ENCODE measurements at places on chromosomes 2 and 18.
A peak's percentile ranks its signal among the peaks of the same experiment; 100 is the strongest.

- DNase-seq, result no peak
These were observed 1.9 kb downstream of the MCFD2 start for GRCh38 chr2:46913471-46914381.

DNA sequence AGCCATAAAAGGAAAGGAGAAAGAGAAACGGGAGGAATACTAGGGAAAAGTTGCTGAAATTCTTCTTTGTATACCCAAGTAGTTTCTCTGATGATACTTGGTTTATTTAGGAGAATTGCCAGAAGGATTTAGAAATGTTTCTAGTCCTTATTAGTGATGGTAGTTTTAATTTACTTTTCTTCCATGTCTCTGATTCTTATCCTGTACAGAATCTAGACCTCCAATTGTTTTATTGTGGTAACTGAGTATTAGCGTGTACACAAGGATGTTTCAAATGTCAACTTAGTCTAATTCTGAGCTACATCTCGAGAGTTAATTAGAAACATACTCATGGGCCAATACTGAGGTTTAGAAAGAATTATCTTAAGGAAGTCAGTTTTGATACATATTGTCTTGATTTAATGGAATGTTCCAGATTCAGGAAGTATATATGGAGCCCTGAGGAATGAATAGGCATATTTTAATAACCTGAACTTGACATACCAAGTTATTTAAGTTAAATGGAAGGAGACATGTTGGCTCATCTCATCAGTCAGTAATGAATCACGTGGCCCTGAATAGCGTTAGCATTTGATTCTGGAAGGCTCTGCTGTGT, 219.6 kb downstream of the LTBP1 start:
- DNase-seq, result peak; percentile 94

GRCh38 chr2:6692819-6693218, 172.9 kb downstream of the CMPK2 start:
- no peak for DNase-seq

DNA sequence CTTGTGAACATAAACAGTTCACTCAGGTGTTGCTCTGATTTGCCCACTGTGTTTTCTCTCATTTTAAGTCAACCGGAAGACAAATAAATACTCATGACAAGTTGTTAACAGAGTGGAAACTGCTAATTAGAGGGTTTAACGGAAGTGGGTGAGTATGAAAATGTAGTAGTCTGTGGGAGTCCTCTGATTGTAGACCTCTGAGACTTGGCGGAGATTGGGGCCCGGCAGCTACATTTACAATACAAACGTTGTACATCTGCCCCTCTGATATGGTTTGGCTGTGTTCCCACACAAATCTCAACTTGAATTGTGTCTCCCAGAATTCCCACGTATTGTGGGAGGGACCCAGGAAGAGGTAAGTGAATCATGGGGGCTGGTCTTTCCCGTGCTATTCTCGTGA, 107.3 kb upstream of the FAM98A start:
- no peak for DNase-seq

- no peak for DNase-seq
These were observed 201.1 kb downstream of the PRKCE start for GRCh38 chr2:45852450-45853150.

DNA sequence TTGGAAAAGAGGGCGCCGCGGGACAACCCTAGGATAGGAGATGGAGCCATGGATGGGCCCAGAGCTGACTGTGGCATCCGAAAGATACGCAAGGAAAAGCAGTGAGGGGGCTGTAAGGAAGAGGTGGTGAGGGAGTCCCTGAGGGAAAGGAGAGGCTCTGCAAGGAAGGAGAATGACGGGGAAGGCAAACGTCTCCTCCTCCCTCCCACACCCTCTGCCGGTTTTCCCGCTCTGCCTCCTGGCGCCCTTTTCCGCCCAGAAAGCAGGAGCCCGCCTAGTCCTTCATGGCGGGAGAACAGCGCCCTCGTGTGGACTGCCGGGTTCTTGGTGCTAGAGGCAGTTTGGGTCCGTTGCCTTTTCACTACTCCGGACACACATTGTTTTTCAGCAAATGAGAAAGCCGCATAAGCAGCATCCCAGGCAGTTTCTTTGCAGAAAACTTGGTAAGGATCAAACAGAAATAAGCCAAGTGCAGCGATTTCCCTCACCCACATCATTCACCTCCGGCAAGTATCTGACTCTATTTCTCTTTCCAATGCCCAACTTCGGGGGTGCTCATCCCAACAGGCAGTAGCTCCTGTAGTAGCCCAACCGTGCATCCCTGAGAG, 200.4 kb downstream of the INO80D start:
- DNase-seq, result peak; percentile 68

- no peak for DNase-seq
These were observed 62.8 kb downstream of the PXDN start for GRCh38 chr2:1681323-1682180.

DNA sequence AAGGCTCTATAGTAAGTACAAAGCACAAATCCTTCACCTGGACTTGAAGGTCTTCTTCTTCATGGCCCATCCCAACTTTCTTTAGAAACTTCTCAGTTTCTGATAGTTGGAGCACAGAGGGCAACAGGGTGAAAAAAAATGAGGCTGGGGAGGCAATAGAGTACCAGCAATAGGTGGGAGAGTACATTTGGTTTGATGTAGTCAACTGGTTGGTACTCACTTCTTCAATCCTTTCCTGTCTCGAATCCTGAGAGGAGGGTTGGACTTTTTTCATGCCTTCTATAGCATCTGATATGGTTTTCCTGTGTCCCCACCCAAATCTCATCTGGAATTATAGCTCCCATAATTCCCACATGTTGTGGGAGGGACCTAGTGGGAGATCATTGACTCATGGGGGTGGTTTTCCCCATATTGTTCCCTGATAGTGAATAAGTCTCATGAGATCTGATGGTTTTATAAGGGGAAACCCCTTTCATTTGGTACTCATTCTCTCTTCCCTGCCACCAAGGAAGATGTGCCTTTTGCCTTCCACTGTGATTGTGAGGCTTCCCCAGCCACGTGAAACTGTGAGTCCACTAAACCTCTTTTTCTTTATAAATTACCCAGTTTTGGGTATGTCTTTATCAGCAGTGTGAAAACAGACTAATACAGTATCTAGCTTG, 75.9 kb upstream of the LCLAT1 start:
- no peak for DNase-seq

DNA sequence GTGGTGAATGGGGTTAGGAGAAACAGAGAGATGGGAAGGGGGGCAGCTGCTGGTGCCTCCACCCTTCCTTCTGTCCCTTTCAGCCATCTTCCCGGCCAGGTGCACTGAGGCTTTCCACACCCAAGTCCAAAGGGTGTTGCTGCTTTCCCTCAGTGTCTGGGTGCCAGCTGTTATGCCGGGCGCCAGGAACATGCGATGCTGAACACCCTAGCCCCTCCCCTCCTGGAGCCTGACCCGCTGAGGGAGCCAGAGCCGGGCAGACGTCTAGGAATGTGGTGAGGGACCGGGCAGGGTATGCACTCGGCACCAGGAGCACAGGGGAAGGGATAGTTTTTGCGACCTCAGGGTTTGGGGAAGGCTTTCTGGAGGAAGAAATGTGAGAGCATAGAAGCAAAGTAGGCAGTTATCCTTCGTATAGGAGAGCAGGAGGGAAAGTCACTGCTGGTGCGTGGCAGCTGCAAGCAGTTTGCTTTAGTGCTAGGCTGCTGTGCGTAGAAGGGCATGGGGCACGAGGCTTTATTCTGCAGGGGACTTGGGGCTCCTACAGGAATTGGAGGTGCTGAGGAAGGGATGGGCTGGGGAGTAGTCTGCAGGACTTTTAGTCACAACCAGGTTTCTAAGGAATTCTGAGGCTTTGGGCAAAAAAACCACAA, 147.7 kb downstream of the TSN start:
- DNase-seq, result no peak

DNA sequence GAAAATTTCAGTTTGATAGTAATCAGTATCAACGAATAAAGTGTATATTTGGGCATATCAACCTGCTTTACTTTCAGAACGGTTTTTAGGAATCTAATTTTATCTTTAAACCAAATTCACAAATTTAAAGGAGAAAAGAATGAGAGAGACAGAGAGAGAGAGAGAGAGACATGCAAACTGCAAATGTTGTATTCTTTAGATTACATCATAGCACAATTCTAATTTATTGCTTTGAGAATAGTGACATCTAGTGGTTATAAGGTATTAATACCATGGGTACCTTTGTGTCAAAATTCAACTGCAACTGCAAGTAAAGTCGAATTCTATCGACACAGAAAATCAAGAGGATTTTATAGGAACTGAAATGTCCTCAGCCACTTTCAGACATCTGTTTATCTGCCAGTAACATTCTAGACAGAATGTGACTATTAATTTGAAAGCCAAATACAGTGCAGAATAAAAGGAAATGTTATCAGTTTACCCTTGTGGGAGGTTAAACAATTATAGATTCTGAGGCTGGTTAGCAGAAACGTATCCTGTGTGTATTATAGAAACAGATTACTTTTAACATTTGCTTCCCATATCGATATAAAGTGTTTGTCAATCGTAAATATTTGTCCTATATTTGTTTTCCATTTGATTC, 529.8 kb upstream of the VRK2 start:
- peak; percentile 27 for DNase-seq

- peak; percentile 98 for DNase-seq
These were observed 46.2 kb downstream of the PKP4 start for GRCh38 chr2:158502974-158503373.

- no peak for DNase-seq
These were observed 108.9 kb downstream of the INHBB start for GRCh38 chr2:120454654-120455385.

DNA sequence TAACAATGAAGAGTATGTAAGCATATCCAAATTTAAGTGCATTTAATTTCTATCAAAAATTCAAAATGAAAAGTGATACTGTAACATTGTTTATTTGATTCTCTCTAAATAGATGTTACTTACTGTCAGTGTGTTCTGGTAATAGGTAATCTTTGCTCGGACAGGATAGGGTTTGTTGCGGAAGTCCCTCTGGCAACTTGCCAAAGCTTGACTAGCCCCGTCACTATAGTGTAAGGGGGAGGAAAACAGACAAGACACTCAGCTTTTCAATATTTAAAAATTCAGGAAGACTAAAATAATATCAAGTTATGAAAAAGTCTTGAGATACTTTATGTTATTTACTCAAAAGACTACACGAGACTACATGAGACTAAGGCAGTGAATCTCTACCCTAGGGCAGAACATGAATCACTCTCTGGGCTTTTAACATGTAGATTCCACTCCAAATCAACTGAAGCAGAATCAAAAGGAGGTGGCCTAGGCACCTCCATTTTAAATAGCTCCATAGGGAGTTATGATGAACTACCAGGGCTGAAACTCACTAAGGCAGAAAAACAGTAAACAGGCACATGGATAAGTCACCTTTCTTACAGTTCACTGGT, 5.9 kb downstream of the LMAN1 start:
- no peak for DNase-seq

- DNase-seq, result no peak
These were observed 1.2 kb downstream of the THAP4 start for GRCh38 chr2:241635756-241636155.

DNA sequence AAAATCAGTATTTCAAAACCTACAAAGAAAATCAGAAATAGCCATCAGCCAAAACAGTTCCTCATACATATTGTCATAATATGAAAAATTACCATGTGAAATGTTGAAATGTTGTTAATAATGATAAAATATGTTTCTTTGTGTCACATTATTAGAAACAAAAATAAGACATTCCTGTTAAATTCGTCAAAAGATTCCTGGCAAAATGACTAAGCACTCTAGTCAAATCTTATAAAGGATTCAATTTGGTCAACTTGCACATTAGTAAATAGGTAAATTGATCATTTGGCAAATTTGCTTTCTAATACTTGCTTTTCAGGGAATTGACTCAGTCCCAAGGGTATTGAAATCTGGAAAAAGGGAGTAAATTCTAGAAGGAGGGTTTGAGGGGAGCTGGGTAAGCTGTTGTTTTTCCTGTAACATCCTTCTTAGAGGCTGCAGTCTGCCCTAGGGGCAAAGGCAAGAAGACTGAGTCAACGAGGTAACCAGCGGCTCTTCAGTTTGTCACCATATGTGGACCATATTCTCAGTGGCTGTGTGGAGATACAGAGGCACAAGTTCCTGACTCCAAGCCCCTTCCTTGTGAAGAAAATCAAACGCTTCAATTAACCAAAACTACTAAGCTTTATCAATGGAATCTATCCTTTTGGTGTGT, 482.3 kb downstream of the TNS1 start:
- peak; percentile 22 for DNase-seq

DNA sequence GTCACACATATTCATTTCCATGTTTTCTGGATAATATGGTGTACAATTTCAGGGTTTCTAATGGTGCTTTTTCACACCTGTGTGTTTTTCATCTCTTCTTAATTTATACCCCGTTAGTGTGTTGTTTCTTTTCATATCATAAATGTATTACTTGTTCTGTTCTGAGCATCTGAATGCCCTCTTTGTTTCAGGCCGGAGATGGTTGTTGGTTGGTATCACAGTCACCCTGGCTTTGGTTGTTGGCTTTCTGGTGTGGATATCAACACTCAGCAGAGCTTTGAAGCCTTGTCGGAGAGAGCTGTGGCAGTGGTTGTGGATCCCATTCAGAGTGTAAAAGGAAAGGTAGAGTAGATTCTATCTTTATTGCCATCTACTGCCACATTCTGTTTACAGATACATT, 45.1 kb upstream of the TBR1 start:
- DNase-seq, result no peak

GRCh38 chr2:63788071-63788470, 53.6 kb upstream of the UGP2 start:
- no peak for DNase-seq

- DNase-seq, result no peak
These were observed 7.2 kb downstream of the BABAM2 start for GRCh38 chr2:27897717-27898116.

DNA sequence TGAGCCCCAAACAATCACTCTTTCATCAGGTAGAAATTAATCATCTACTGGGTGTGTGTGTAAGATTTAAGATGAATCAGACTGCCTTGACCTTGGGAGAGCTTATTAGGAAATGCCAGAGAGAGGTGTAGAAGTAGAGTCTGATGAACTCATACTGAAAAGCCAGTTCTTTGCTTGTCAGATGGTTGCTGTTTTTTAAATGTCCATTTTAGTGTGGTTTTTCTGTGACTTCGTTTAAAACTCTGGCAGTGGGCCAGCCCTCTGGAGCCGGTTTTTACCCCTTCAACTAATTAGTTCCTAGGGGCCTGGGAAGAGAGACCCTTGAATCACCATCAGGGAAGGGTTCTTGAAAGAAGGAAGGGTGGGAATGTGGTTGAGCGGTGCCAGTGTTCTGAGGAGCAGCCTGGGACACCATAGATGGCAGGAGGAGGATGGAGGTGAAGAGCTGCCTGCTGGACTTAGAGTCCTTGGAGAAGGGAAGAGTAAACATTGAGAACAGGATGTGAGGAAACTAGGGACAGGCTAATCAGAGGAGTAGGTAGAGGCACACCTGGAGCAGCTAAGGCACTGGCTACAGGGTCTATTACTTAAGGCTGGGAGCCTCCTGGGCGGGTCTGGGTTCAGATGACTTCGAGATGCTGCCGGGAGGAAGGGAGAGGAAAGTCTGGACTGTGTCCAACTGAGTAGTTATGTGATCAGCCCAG, 66.1 kb downstream of the LRRFIP1 start:
- DNase-seq, result no peak
